ENCODE measurements at places on chromosomes 7 and 10.

- DNase-seq, result peak; percentile 15
Measured at GRCh38 chr7:38660427-38661099, 29.4 kb upstream of the AMPH start.

GRCh38 chr10:19063986-19064385 lies 15.4 kb downstream of the MALRD1 start:
- no peak for DNase-seq

GRCh38 chr10:26172131-26172530 lies 44.4 kb upstream of the GAD2 start:
- no peak for DNase-seq

DNA sequence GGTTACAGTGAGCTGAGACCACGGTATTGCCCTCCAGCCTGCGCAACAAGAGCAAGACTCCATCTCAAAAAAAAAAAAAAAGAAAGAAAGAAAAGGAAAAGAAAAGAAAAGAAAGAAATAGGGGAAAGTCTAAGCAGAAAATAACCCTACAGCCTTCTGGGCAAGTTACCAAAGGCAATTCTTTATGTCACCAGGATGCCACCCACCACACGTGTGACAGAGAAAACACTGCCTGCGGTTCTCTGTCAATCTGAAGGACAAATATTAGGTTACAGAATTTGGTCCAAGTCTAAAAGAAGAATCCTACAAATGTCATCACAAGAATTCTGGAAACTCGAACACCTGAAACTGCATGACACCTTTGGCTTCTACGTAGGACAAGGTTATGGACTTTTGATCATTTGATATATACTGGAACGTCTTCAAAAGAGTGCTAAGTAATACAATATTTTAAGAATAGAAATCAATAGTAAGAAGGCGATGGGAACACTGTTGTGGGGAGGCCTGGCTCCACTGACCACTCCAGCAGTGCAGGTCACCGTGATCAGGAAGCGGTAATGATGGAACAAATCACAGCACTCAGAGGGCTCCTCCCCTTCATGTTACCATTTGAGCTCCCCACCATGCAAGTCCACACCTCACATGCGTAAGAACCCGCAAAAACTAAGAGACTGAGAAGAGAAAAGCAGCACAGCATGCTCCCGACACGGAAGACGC lies 75.8 kb downstream of the MAD1L1 start:
- no peak for DNase-seq

- DNase-seq, result no peak
Measured at GRCh38 chr7:142862786-142863400, 8.0 kb downstream of the EPHB6 start.

GRCh38 chr10:687583-688311 lies 1.7 kb downstream of the DIP2C start:
- DNase-seq, result no peak

- no peak for DNase-seq
Measured at GRCh38 chr10:96696845-96697425, 23.4 kb downstream of the PIK3AP1 start.
